Pancreas (tissue), 10 donors: ENCODE measurements at places on chromosomes 1 and 21. TPM values are rescaled to one million over a fixed set of nuclear protein-coding genes. Genes with fewer than 3 reads are reported as not detected.

Gene RWDD3
- 8.2 TPM for total RNA-seq

- no peak for DNase-seq
Measured at GRCh38 chr1:15739259-15739658, 3.0 kb upstream of the TMEM82 start.

GRCh38 chr1:176701151-176701866 lies 238.3 kb downstream of the PAPPA2 start:
- no peak for DNase-seq

DNA sequence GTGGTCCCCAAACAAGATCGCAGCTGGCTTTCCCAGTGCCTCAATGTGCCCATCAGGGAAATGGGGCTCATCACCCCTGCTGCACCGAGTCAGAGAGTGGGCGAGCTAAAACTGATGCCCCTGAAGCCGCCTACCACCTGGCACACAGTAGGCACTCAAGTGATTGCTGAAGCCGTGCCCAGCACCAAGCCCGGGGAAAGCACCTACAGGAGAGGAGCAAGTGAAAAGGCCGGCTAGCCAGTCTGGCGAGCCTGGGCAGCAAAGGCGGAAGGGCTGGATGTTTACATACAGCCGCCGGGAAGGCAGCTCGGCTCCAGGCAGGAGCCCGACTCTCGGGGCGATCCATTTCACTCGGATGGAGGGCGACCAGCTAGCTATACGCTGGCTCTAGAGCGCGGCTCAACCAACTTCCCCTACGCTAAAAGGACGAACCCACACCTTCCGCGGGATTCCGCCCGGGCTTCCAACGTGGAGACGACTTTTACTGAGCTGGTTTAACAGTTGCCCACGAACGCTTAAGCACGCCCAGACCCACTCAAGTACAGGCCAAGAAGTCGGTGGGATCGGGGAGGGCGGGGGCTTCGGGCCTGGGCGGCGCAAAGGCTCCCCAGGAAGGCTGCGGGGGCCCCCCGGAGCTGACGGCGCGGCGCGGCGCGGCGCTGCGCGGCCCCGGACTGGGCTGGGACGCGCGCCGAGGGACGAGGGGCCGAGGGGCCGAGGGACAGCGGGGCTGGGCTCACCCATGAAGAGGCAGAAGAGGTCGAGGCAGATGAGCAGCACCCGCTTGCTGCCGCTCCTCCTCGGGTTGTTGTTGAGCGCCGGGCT lies 1.0 kb downstream of the PLPP3 start:
- peak; percentile 90 for DNase-seq
